ENCODE measurements at places on chromosomes 11 and 22. TPM values are rescaled to one million over a fixed set of nuclear protein-coding genes. Genes with fewer than 3 reads are reported as not detected.
A peak's percentile ranks its signal among the peaks of the same experiment; 100 is the strongest.

- H3K27ac ChIP-seq: no peak overlapping the region
- peak; percentile 39 for DNase-seq
- H3K4me3 ChIP-seq: no peak overlapping the region
These were observed 136.8 kb downstream of the KIF18A start for GRCh38 chr11:27971171-27971570.

DNA sequence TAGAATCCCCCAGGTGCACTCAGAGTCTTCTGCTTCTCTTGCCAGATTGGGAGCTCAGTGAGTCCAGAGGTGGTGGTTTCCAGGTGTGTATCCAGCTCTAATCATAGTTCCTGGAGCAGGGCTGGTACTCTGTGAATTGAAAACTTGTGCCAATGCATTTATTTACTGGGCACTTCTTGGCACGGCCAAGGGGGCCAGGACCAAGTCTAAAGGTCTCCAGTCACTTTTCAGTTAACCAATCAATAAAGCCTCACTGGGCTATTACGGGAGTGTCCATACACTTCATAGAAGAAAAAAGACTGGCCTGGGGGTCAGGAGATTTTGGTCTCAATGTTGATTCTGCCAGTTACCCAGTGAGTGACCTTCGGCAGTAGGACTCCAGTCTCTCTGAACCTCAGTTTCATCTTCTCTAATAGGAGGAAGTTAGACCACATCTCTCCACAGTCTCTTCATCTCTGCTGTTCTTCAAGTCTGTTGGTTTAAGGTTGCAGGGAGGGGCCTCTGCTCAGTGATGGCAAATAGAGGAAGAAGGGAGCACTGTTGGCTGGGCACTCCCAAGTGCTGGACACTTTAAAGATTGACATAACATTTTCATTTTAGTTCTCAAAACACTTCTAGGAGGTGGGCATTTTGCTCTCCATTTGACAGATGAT lies 188.5 kb upstream of the E2F8 start:
- H3K4me1 ChIP-seq: peaks cover 9% of the 10 kb centered on the region
- DNase-seq: no peak
- peaks cover 37% of the 10 kb centered on the region for H3K27me3 ChIP-seq

GRCh38 chr11:128179039-128179438 lies 408.3 kb downstream of the ETS1 start:
- DNase-seq: no peak
- H3K27ac ChIP-seq: no peak overlapping the region
- no peak overlapping the region for H3K4me3 ChIP-seq
- no peaks in the 10 kb centered on the region for H3K36me3 ChIP-seq
- no peaks in the 10 kb centered on the region for H3K27me3 ChIP-seq

- H3K27ac ChIP-seq: no peak overlapping the region
- no peaks in the 10 kb centered on the region for H3K27me3 ChIP-seq
- peaks cover 5% of the 10 kb centered on the region for H3K4me1 ChIP-seq
- no peak overlapping the region for H3K4me3 ChIP-seq
- H3K36me3 ChIP-seq: no peaks in the 10 kb centered on the region
- peak; percentile 66 for DNase-seq
These were observed 27.7 kb upstream of the SMCO4 start for GRCh38 chr11:93570759-93571413.

- H3K36me3 ChIP-seq: no peaks in the 10 kb centered on the region
- DNase-seq: no peak
- no peak overlapping the region for H3K27ac ChIP-seq
- H3K4me3 ChIP-seq: no peak overlapping the region
These were observed 83.2 kb downstream of the TRIM29 start for GRCh38 chr11:120054753-120055045.

DNA sequence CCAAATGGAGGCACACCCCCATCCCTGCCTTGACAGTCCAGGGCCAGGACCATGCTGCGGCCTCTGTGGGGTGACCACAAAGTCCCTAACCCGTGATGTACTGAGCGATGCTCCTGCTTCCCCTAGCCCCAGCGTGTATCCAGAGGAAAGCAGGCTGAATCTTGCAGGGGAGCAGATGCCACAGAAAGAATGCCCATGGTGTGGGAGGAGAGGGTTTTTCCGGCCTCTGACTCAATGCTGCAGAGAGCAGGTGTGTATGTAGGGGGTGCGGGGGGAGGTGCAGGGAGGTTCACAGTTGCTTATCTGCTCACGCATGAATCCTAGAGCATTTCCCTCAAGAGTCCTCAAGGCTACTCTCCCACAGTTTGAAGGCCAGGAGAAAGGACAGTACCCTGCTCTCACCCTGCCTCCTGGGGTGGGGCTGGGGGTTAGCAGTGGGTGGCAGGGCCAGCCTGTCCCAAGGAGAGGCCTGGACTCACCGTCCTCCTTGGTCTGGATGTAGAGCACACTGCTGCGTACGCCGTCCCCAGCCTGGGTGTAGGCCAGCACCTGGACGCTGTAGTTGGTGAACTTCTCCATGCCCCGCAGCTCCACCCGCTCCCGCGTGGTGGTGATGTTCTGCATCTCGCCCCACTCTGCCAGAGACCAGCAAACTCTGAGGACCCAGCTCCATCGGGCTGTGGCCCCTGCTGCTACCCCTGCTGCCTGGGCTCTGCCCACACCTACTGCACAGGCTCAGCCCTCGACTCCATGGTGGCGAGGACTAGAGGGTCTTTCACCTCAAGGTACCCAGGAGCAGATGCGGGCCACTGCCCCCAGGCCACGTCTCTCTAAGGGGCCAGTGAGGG lies 130.8 kb downstream of the CEP164 start:
- no peak overlapping the region for H3K27ac ChIP-seq
- peaks cover 4% of the 10 kb centered on the region for H3K27me3 ChIP-seq
- no peak overlapping the region for H3K4me3 ChIP-seq
- no peaks in the 10 kb centered on the region for H3K36me3 ChIP-seq
- DNase-seq: no peak
- no peaks in the 10 kb centered on the region for H3K4me1 ChIP-seq

DNA sequence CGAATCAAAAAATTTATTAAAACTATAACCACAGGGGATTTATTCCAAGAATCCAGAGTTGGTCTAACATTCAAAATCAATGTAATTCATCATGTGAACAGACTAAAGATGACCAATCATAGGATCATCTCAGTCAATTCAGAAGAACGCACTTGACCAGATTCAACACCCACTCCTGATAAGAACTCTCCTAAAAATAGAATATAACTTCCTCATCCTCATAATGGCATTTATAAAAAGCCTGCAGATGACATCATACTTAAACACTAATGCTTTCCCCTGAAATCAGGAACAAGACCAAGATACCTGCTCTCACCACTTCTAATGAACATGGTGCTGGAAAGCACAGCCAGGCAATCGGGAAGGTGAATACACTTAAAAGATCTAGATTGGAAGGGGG lies 10.5 kb upstream of the MUC2 start:
- peaks cover 15% of the 10 kb centered on the region for H3K4me1 ChIP-seq
- peak; percentile 53 for DNase-seq
- no peak overlapping the region for H3K4me3 ChIP-seq
- no peak overlapping the region for H3K27ac ChIP-seq
- H3K27me3 ChIP-seq: peaks cover 4% of the 10 kb centered on the region

- no peak overlapping the region for H3K4me3 ChIP-seq
- H3K27me3 ChIP-seq: no peaks in the 10 kb centered on the region
- no peak overlapping the region for H3K27ac ChIP-seq
These were observed 20.3 kb downstream of the GRAMD4 start for GRCh38 chr22:46640293-46641055.

DNA sequence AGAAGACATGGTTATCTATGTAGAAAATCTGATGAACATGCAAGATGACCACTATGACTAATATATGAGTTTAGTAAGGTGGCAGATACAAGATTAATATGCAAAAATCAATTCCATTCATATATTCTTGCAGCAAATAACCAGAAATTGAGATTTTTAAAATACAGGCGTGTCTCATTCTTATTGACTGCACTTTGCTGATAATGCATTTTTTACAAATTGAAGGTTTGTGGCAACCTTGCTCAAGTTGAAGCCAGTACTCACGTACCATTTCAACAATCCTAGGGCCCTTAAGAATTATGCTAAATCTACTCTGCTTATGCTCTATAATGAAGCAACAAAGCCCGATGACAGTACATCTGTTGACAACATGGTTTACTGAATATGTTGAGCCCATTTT lies 104.6 kb downstream of the KCNQ1OT1 start:
- DNase-seq: no peak
- H3K36me3 ChIP-seq: no peaks in the 10 kb centered on the region
- no peaks in the 10 kb centered on the region for H3K4me1 ChIP-seq
- no peak overlapping the region for H3K27ac ChIP-seq
- peaks cover 32% of the 10 kb centered on the region for H3K27me3 ChIP-seq

DNA sequence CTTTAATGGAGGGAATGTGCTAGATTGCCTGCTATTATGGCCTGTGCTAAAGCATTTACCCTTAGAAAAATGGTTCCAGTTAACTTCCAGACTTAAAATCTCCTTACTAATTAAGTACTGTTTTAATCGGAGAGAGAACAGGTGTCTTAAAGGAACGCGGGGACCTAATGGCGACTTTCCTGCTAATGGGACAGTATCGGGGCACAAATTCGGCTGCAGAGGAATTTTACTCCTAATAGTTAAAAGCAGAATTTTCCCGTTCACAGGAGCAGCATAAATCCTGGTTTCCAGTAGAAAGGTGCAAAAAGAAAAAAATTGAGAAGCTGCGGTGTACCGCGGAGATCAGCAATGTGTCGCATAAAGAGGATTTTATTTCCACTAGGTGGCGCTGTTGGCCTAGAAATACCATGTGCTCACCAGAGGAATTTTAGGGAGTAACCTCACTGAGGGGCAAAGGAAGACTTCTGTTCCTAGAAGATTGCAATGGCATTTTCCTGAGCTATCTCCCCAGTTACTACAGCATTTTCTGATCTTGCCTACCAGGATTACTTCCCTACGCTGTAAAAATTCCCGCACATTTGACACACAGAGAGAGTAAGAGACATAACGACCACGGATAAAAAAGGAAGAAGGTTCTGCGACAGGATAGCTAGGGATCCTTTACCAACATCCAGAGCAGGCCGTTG lies 44.5 kb downstream of the ZNF280B start:
- no peaks in the 10 kb centered on the region for H3K4me1 ChIP-seq
- H3K4me3 ChIP-seq: no peak overlapping the region
- H3K36me3 ChIP-seq: no peaks in the 10 kb centered on the region
- peaks cover 3% of the 10 kb centered on the region for H3K27me3 ChIP-seq
- DNase-seq: peak; percentile 20
- H3K27ac ChIP-seq: no peak overlapping the region

GRCh38 chr11:77371646-77372045 lies 70.2 kb upstream of the GDPD4 start:
- H3K27me3 ChIP-seq: no peaks in the 10 kb centered on the region
- H3K36me3 ChIP-seq: no peaks in the 10 kb centered on the region

DNA sequence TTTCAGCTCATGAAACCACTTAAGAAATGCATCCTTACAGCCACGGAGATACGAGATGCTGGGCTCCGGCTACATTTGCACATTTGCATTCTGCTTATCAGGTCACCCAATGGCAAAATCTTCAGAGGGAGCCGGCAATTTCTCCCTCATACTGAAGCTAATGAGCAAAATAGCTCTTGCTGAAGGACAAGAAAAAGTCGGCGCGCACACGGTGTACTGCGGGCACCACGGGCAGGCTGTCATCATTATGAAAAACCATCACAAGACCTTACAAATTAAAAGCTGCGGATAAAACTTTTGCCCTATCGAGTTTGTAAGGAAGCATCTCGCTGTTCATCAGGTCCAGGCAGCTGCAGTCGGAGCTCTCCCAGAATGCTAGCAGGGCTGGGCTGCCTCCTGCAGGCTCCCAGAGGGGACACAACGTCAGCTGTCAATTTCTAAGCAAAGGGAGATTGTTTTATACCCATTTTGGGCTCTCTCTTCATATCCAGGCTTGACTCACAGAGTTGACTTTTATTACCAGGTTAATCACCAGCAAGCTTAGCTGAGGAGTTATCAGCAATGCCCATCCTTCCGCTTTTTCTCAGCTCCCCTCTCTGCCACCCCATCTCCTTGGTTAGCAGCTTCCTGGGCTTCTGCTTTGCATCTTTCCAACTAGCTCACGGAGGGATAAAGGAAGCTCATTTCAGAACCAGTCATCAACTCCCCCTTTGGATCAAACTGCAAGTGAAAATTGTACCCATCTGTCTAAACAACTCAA lies 375.1 kb downstream of the OPCML start:
- no peak overlapping the region for H3K4me3 ChIP-seq
- no peak overlapping the region for H3K27ac ChIP-seq
- no peaks in the 10 kb centered on the region for H3K4me1 ChIP-seq

GRCh38 chr11:79312617-79313529 lies 128.0 kb downstream of the TENM4 start:
- no peak overlapping the region for H3K27ac ChIP-seq
- no peaks in the 10 kb centered on the region for H3K27me3 ChIP-seq
- no peak overlapping the region for H3K4me3 ChIP-seq
- no peaks in the 10 kb centered on the region for H3K36me3 ChIP-seq
- no peak for DNase-seq

GRCh38 chr22:45977551-45978274 lies 751 bp upstream of the WNT7B start:
- peaks cover 23% of the 10 kb centered on the region for H3K27me3 ChIP-seq
- peak overlapping the region; percentile 17 for H3K4me3 ChIP-seq
- DNase-seq: no peak
- H3K27ac ChIP-seq: no peak overlapping the region
- H3K36me3 ChIP-seq: no peaks in the 10 kb centered on the region

DNA sequence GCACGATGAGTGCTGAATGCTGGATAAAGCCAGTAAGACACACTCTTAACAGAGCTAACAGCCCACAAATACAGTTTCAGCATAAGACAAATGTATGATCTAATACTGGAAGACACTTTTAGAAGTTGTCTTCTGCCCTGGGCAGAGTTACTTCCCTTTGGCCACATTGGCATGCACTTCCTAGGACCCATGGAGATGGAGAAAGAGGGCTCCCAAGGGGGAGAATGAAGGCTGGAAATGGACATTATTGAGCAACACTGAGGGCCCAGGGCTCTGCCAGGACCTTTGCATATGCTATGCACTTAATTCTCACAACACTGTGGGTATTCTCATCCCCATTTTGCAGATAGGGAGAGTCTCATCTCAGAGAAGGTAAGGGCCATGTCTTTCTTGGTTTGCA lies 123.1 kb downstream of the ADAMTS15 start:
- DNase-seq: no peak
- no peaks in the 10 kb centered on the region for H3K27me3 ChIP-seq
- H3K4me3 ChIP-seq: no peak overlapping the region
- H3K4me1 ChIP-seq: no peaks in the 10 kb centered on the region
- H3K27ac ChIP-seq: no peak overlapping the region

MFRP gene
- total RNA-seq: not detected

CYTH4 gene
- not detected for total RNA-seq

LRRC10B gene
- 0.12 TPM for total RNA-seq

DNAJB7 gene
- not detected for total RNA-seq

TRIM49 gene
- total RNA-seq: 0.24 TPM

CSNK2A3 gene
- 1.7 TPM for total RNA-seq

OVOL1 gene
- 0.22 TPM for total RNA-seq

UPB1 gene
- total RNA-seq: not detected

LMNTD2 gene
- total RNA-seq: 2.5 TPM

ARRB1 gene
- 22.7 TPM for total RNA-seq

CERK gene
- total RNA-seq: 23.2 TPM

IGLL1 gene
- not detected for total RNA-seq

NEU3 gene
- total RNA-seq: 8.6 TPM
